ENCODE measurements at places on chromosomes 6 and 20.

DNA sequence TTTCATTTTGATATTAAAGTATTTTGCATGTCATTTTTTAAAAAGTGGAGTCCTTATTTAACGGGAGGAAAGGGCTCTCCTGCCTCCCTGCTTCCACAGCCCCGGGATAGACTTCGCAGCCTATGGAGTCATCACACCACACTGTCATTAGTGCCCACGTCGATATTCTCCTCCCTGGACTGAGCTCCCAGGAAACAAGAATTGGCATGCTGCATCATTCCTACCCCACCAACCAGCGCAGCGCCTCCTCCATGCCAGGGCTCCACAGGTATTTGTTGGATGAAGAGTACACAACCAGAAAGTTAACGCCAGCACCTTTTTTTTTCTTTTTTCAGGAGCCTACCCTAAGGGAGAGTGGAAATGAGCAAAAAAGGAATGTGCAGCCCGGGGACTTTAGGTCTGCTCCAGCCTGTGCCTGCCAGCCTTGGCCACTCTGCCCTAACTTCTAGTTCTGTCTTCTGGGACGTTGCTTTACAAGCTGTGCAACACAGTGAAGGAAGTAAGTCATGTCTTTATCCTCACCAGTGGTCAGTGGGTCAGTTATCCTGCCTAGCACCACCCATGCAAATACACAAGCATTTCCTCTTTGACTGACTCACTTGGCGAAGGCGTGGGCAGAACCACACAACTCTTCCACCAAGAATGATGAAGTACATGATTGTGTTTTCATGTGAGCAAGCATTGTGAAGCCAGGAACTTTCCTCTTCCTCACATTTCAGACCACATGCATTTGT lies 180.7 kb upstream of the UST start:
- DNase-seq: no peak

DNA sequence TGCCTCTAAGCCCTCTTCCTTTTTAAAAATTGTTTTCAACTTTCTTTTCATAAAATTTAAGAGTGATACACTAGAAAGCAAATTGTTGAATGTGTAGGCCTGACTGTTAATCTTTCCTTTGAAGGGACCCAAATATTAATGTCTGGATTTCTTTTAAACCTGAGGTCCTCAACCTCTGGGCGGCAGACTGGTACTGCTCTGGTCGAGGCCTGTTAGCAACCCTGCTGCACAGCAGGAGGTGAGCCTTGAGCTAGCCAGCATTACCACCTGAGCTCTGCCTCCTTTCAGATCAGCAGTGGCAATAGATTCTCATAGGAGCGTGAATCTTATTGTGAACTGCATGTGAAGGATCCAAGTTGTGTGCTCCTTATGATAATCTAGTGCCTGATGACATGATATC lies 191.2 kb downstream of the MANEA start:
- no peak for DNase-seq

DNA sequence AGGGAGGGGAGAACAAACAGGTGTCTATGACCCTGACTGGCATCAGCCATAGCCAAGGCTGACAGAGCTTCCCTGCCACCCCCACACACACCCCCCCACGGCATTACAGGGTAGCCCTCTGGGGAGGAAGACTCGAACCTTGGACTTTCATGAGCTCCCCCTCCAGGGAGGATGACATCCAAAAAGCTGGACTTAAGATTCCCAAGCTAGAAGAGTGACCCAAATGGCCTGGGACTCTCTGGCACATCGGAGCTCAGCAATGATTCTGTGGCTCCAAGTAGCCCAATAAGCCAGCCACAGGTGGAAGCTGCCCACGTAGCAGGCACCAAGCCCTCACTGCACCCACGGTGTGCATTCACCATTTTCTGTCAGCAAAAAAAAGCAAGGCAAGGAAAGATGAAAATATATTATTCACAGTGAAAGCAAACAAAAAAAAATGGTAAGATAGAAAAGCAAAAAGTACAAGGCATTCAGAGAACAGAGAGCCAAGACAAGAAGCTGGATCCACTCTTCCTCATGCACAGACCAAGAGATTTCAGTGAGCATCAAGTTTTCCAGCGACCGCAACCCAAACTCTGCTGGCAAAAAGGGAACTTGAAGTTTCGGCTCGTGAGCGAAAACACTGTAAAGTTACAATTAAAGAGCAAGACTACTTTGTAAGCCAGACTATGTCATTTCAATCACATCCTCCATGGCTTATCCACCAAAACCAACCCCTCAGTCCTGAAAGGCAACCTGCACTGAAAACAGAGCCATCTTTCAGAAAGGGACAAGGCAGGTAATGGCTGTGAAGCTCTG lies 10.9 kb downstream of the JAG1 start:
- no peak for DNase-seq

DNA sequence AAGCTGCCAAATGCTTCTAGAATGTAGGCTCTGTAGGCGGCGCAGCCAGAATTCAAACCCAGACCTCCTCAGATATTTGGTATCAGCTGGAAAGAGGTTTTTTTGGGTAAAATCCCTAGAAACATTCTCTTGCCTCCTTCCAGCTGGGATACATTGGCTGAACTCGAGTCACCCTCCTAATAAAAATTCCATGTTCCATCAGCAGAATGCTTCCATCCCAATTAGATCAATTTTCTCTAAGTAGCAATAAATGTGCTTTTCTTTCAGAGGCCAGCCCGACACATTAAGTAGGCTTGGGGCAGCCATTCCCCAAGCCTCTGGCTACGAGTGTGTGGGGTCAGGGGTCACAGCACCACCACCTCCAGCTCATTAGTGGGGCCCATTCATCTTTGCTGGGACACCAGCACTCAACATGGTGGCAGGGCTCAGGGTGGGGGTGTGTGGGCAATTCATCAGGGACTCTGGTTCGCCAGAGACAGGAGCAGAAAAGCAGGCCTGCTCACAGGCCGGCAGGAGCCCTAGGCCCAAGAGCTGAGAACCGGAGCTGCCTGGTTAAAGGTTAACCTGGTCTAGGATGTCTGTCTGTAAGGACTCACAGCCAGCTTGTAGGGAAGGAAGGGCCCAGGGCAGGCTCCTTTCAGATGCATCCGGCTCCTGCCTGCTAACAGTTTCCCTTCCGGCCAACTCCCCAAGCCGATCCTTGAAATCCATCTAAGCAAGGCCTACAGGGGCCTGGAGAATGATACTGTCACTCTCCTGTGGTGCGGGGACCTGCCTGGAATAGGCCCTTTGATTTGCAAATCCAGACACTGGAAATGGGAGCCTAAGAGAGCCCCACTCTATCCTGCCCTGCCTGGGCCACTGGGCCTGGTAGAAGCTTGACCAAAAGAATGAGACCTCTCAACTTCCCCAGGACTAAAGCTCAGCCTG lies 159.1 kb upstream of the TOP1 start:
- DNase-seq: no peak

DNA sequence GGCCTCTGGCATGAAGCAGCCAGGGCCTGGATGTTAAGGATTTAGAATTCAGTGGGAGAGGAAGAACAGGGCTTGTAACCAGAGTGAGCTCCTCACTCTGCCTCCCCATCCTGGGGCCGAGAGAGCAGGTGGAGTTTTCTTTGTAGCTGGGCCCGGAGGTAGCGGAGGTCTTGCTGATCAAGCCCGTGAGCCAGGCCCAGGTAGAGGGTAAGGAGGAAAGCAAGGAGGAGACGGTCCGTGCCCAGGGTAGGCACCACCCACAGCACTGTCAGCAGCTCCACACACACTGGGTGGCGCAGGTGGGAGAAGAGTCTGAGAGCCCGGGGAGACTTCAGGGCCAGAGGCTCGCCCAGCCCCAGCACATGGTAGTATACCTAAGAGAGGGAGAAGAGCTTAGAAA lies 2.1 kb upstream of the PPP1R18 start:
- DNase-seq: no peak

DNA sequence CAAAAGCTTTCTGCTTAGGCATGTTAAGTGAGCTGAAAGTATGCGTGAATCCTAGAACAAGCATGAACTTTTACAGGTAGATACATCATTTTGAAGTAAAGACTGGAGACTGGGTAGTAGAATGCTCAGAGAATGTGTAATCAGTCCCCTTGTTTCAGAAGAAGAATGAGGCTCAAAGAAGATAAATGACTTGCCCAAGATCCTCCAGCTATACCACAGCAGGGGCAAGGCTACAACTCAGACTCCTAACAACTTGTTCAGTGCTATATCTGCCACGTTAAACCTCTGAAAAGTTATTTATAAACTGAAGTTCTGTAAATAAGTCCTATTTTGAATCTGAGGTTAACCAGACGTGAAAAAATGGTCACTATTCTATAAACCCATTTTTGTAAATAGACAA lies 2.9 kb downstream of the RIPOR2 start:
- no peak for DNase-seq

GRCh38 chr6:166610069-166610468 lies 17.0 kb downstream of the RPS6KA2 start:
- DNase-seq: no peak

DNA sequence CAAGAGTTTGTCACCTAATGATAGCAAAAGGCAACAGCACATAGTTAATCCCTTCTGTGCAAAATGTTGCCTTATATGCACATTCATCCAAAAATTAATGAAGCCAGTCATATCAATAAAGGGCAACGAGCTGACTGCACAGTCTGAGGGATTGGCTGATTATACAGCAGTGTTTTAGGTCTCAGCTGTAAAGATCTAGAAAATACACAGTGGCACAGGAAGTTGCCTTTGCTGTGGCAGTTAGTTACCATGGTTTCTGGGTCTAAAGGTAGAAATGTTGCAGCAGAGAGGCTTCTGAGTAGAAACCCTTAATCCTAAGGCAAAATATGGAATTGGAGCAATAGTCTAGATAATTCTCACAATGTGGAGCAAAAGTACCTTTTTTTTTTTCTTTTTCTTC lies 89.7 kb downstream of the SMPDL3A start:
- no peak for DNase-seq

DNA sequence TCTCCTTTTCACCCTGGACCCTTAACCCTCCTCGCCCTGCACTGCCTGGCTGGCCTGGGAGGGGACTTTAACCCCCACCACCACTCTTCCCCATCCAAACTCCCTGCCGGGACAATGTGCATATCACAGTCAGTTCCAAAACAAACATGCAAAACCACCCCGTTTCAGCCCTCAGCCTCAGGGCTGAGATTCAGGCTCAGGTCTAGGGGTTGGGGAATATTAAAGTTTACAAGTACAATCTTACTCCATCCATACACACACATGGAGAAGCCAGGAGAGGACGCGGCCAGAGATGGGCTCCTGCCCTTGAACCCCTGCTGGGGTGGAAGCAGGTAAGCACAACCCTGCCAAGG lies 534 bp downstream of the KIAA1755 start:
- no peak for DNase-seq

GRCh38 chr6:21931641-21932335 lies 338.2 kb downstream of the SOX4 start:
- DNase-seq: no peak

- DNase-seq: no peak
Measured at GRCh38 chr6:109243863-109244825, 138.1 kb downstream of the CD164 start.

DNA sequence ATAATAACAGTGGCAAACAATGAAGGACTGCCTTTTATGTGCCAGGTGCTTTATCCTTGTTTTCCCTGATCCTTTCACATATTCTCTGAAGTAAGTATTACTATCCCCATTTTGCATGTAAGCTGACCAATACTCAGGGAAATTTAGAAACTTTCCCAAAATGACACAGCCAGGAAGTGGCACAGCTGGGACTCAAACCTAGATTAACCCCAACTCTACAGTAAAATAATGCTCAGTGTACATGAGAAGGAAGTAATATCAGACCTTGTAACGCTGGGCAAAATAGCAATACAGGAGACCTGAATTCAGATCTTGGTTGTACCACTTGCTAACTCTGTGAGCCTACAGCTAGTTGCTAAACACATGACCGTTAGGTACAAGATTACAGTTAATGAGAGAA lies 26.8 kb upstream of the NRSN1 start:
- DNase-seq: no peak

DNA sequence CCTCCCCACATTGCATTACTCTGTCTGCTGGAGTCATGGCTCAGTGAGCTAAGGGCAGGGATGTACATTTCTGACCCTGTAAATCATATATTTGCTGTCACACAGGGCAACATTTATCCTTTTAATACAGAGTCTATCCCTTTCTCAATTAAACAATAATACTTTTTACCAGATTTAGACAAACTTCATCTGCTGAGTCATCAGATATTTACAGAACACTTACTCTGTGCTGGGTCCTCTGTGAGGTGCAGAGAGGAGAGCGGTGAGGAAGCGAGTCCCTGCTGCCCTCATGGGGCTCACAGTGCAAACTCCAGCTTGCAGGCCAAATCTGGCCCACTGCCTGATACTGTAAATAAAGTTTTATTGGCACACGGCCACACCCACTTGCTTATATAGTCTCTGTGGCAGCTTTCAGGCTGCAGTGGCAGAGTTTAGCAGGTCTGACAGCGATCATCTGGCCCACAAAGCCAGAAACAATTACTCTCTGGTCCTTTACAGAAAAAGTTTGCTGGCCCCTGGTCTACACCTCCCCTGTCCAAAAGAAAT lies 144.5 kb downstream of the CDH26 start:
- DNase-seq: no peak

GRCh38 chr20:39789411-39789810 lies 827.3 kb downstream of the DHX35 start:
- DNase-seq: no peak

GRCh38 chr6:82259389-82259788 lies 11.8 kb upstream of the IBTK start:
- no peak for DNase-seq

DNA sequence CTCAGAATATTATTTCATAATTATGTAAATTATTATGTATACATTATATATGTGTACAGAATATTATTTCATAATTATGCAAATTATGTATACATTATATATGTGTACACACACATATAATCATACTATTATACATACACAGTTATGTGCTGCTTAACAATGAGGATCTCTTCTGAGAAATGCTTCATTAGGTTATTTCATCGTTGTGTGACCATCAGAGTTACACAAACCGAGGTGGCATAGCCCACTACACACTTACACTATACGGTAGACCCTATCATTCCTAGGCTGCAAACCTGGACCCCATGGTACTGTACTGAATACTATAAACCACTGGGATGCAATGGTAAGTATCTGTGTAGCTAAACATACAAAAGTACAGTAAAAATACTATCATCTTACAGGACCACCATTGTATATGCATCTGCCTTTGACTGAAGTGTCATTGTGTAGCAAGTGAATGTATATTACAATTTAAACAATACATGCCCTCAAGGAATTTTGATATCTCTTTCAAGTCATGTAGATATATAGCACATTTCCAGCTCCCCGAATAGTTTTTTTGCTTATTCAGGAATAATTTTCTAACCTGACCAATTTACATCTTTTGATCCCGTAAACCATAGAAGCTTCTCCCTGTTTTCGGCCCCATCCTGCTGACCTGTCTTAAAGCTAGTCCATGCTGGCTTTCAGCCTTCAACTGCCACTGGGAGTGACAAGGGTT lies 71.2 kb downstream of the TMEM170B start:
- no peak for DNase-seq
